ENCODE measurements at places on chromosomes 4 and X. TPM values are rescaled to one million over a fixed set of nuclear protein-coding genes. Genes with fewer than 3 reads are reported as not detected.

Gene CFAP99
- total RNA-seq: not detected

Gene HS6ST2
- 0.08 TPM for total RNA-seq

Gene CT45A5
- total RNA-seq: not detected

- no peak for ATAC-seq
Measured at GRCh38 chr4:3703677-3704521, 62.3 kb upstream of the ADRA2C start.

DNA sequence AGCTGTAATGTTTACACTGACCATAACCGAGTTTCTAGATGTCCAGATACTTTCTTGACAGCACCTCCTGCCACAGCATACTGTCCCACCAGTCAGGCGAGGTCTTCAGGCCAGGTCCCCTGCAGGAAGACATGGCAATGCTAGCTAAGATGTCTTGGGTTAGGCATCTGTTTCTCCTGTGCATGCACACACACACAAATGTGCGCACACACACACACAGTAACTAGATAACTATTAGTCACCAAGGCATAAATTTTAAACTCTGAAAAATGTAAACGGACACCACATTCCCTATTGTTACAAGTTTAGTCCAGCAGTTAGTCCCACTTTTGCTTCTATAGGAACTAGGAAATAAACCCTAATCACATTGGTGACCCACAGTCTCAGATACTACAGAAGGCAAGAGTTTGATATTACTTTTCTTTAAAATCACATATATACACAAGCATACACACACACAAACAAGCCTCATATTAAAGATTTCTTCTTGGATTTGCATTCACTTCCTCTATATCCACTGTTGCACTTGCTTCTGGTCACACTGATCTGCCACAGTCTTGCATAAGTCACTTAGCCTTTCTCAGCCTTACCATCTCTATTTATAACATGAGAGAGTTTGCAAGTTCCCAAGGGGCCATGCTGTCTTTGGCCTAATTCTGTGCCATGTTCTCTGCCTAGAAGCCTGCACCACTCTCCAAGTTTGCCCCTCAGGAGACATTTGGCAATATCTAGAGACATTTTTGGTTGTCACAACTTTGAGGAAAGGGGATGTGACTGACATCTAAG, 32.2 kb downstream of the IL21 start:
- no peak for ATAC-seq

Measured in gastroesophageal sphincter (tissue), 4 donors.